GM23338 (cell line): ENCODE measurements at places on chromosomes 12 and 14. TPM values are rescaled to one million over a fixed set of nuclear protein-coding genes. Genes with fewer than 3 reads are reported as not detected.

GPR68 gene
- total RNA-seq: 0.35 TPM in 2 replicates

WNT5B gene
- 1.0 and 2.7 TPM in 2 replicates for total RNA-seq

SDS gene
- not detected in 2 replicates for total RNA-seq

C14orf180 gene
- total RNA-seq: not detected in 2 replicates

SRGAP1 gene
- 5.6 and 6.1 TPM in 2 replicates for total RNA-seq

B4GALNT1 gene
- total RNA-seq: 2.4 and 2.8 TPM in 2 replicates

BHLHE41 gene
- total RNA-seq: 1.6 and 3.7 TPM in 2 replicates

MON2 gene
- total RNA-seq: 27.3 and 32.2 TPM in 2 replicates

IFI27 gene
- total RNA-seq: 0.23 and 0.49 TPM in 2 replicates

C12orf42 gene
- 1.1 TPM in 1 of 2 replicates, not detected in the other for total RNA-seq

ACOT6 gene
- total RNA-seq: 0.83 TPM in 1 of 2 replicates, not detected in the other

PLEKHG7 gene
- not detected in 2 replicates for total RNA-seq

MAPK1IP1L gene
- total RNA-seq: 138 and 162 TPM in 2 replicates

MIPOL1 gene
- 21.7 and 24.8 TPM in 2 replicates for total RNA-seq

SERPINA9 gene
- not detected in 2 replicates for total RNA-seq

CLEC7A gene
- not detected in 2 replicates for total RNA-seq

C12orf54 gene
- total RNA-seq: not detected in 2 replicates

NRDE2 gene
- 8.6 and 9.8 TPM in 2 replicates for total RNA-seq

ZNF385A gene
- 10.9 and 22.3 TPM in 2 replicates for total RNA-seq

BCL2L2 gene
- total RNA-seq: 11.0 and 12.3 TPM in 2 replicates

CGRRF1 gene
- total RNA-seq: 18.8 and 20.7 TPM in 2 replicates

CLEC6A gene
- 0.19 TPM in 1 of 2 replicates, not detected in the other for total RNA-seq

EIF4B gene
- total RNA-seq: 564 and 584 TPM in 2 replicates

DTX1 gene
- total RNA-seq: 4.7 and 9.0 TPM in 2 replicates

LDHB gene
- total RNA-seq: 1,537 and 1,654 TPM in 2 replicates

DNAAF2 gene
- 40.4 and 41.2 TPM in 2 replicates for total RNA-seq

PROX2 gene
- total RNA-seq: 0.31 TPM in 1 of 2 replicates, not detected in the other

SERPINA1 gene
- not detected in 2 replicates for total RNA-seq
